ENCODE measurements at places on chromosomes 5 and 9.

DNA sequence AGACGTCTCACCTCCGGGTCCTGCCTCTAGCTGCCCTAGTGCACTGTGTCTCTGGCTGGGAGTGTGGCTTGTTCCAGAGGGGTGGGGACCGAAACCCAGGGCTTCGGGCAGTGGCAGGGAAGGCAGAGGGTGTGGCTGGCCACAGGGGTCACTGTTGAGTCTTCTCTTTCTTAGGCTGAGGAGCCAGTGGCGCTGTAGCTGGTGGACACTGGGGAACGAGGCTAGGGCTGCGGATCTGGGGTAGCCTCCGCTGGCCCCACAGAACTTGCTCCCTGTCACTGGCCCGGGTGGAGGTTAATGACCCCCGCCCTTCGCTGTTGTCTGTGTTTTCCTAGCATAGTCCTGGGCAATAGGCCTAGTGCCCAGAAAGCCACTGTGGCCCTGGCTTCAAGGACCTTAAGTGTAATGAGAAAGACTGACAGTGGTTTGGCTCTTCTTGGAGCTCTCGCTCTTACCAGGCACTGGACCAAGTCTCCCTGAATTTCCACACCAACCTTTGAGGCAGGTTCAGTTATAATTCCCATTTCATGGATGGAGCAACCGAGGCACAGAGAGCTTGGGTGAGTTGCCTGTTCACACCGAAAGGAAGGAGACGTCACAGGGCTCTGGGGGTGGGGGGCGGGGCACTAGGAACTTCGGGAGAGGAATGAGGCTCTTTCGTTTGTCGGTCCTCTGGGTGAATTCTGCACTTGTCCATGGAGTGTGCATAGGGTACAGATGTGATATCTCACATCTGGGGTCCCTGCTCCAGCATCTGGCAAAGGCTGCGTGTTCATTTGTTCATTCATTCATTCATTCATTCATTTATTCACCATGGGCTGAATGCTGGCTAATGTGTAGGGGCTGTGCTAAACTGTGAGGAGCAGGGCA lies 4.8 kb upstream of the IER5L start:
- DNase-seq = no peak

DNA sequence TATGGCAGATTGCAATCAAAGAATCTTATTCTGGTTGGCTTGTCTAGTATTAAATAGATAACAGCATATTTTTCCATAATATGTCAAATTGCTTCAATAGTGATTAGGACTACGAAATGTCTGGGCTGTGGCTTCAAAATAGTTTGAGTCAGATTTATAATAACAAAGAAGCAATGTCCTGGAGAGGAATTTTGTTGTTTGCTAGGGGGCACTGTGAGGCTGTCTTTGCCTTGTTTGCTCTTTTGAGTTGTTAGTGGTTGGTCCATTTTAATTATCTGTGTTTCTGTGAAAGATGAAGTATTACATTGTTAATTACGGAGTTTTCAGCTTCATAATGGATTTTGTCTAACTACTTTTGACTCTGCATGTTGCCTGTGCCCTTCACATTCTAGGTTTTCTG lies 713.6 kb downstream of the TLE4 start:
- no peak for DNase-seq

DNA sequence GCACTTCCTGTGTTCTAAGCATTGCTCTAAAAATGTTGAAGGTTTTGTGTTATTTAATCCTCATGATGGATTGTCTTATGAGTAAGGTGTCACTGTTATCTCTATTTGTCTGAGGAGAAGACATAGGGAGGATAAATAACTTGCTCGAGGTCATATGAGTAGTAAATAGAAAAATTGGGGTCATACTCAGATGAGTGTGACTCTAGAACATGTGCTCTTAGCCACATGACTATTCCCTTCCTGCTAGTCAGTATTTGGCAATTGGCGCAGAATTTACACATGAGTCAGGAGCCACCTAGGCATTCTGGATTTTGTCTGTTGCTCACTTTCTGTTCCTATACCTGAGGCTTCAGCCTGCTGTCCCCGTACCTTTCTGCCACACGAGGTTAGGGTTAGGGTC lies 234.6 kb upstream of the CD180 start:
- DNase-seq = no peak

- DNase-seq = no peak
These were observed 1.1 kb downstream of the PRKACG start for GRCh38 chr9:69012696-69013381.

GRCh38 chr5:152405145-152405544 lies at the start of gene NMUR2:
NMUR2 (minus strand) TSS chr5:152405279; CDS start chr5:152405113, 166 bp downstream.
- no peak for DNase-seq

GRCh38 chr5:175680020-175680419 lies 22.1 kb downstream of the HRH2 start:
- no peak for DNase-seq

DNA sequence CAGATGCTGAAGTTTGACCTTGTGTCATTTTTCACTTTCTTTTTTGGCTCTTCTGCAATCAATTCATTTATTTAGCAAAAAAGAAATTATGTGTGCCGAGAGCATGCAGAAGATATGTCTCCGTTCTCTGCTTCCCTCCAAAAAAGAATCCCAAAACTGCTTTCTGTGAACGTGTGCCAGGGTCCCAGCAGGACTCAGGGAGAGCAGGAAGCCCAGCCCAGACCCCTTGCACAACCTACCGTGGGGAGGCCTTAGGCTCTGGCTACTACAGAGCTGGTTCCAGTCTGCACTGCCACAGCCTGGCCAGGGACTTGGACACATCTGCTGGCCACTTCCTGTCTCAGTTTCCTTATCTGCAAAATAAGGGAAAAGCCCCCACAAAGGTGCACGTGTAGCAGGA lies 2.4 kb downstream of the FGFR4 start:
- DNase-seq = no peak

GRCh38 chr9:2209400-2209799 lies 194.3 kb downstream of the SMARCA2 start:
- no peak for DNase-seq

GRCh38 chr5:18975624-18976023 lies 1012.4 kb downstream of the CDH18 start:
- no peak for DNase-seq

All from amniotic stem cell (primary cell).